ENCODE measurements at places on chromosomes 1 and 21. TPM values are rescaled to one million over a fixed set of nuclear protein-coding genes. Genes with fewer than 3 reads are reported as not detected.

TRMT1L gene
- 10.9 TPM for total RNA-seq

DNA sequence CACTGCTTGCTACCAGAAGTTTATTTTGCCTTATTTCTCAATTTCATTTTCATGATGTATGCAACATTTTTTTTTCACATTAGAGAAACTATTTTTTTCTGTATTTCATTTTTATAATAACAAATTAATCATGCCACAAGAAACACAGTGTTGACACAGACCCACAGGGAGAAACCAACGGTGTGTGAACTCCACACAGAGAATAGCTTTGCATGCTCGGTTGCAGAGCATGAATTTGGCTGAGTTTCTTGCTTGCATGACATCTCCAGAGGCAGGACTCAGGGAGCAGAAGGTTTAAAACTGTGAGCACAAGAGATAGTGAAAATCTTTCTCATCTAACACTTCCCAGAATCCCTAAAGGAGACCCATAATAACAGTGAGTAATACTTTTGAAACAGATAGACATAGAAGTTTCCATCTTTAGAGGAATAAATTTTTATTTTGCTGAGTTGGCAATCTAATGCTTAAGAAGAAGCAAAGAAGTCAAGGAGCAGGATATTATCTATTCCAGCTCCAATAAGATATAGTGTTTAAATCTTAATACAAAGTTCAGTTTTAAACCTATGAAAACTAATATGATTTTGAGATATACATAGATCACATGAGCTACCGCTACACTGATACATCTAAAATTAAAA, 890.9 kb downstream of the MRPL39 start:
- DNase-seq: no peak

- DNase-seq: no peak
These were observed 498.2 kb upstream of the BRINP3 start for GRCh38 chr1:190975827-190976226.

GRCh38 chr1:41161846-41162245, 80.3 kb downstream of the SCMH1 start:
- no peak for DNase-seq

GRCh38 chr1:64437453-64437852, 32.5 kb upstream of the CACHD1 start:
- no peak for DNase-seq

ADCY10 gene
- 0.07 TPM for total RNA-seq
